NCI-H187 (cell line): ENCODE measurements at places on chromosomes 7 and 10.

DNA sequence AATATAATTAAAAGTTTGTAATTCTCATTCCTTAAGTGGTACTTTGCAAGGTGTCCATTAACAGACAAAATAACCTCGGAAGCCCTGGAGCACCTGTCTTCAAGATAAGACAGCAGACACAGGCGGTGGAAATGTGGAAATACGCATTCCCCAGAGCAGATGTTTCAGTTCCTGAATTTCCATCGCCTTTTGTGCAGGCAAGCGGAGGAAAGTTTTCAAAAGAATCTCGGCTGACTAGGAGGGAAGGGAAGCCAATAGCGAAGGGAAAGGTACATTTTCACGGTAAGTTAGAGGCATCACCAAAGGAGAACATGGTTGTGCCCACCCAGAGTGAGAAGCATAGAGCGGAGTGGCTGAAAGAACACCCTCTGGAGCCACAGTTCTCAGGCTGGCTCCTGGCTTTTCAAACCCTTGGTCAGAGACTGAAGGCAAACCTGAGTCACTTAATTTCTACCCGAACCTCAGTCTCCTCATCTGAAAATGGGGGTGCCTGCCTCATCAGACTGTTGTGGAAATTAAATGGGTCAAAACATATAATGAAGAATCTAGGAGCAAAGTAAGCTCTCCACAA, 13.6 kb downstream of the CPA1 start:
- DNase-seq: peak; percentile 91

DNA sequence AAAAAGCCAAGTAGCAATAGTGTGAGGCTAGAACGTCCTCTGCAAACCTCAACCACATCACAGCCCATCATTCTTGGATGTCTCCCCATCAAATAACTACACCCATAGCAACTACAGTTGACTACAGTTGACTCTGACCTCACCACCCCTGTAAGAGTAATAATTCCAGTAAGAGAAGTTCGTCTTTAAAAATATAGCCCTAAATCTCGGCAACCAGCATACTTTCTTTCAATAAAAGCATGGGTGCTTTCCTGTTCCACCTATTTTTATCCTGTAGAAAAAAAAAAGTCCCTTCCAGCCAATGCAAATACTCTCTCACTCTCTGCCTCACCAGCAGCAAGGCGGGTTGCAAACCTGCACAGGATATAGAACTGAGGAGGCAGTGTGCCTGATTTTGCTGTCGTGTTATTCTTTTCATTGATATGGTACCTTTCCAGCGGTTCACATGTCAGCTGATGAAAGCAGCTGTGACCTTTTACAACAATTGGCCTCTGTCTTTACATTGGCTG, 187.5 kb upstream of the NFE2L3 start:
- no peak for DNase-seq

DNA sequence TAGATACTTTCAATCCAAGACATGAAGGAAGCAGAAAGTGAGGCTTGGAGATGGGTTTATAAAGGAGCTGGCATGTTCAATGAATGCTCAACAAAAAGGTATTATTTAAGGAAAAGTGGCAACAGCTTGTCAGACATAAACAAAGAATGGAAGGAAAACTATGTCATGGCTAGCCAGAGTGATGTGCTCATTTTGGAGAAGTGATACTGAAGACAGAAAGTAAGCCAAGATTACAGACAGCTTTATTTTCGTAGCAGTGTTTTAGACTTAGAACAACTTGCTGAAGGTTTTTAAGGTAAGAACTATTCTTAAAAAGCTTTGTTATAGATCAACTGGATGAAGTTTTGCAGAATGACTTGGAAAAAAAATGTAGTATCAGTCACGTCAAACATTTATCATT, 160.5 kb upstream of the FERD3L start:
- no peak for DNase-seq

DNA sequence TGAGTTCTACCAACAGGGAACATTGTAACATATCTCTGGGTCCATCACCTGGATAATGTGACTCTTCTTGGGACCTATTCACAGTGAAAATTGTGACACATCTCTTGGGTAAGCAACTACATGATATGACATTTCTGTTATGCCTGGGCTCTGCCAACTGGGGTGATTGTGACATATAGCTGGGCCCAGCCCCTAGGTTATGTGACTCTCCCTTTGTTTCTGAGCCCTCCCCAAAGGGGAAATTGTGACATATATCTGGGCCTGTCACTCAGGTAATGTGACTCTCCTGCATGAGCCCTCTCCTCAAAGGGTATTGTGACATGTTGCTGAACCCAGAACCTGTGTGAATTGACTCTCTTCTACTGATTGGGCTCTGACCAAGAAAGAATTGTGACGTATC, 22.4 kb upstream of the ZNF107 start:
- DNase-seq: no peak

DNA sequence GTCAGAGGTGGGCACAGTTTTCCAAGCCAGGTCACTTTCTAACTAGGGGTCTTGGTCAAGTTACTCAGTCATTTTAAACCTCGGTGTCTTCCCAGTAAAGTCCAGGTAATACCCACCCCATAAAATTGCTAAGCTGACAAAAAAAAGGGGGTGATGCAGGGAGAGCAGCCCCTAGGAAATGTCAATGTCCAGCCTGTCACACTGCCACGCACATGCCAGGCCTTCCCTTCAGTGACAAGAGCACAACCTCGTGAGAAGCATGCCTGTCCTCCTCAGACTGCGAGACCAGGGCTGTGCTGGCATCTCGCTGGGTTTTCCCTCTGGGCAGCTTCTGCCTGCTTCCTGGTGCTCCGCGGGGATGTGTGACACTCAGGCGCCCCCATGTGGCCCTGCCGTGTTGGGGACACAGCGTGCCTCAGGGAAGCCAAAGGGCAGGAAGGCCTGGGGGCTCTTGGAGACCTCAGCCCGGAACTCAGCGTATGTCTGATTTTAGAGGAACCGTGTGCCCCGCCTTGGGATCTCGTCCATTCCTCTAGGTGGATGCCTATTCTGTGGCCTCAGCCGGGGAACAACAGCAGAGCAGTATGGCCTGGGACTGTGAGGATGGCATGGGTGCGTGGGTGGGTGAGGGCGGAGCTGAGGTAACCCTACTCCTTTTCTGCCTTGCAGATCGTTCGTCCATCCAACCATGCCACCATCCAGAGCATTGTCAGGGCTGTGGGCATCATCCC, 10.2 kb upstream of the GDF2 start:
- no peak for DNase-seq

- no peak for DNase-seq
Observed at GRCh38 chr10:113443141-113443925, 109.5 kb upstream of the HABP2 start.

DNA sequence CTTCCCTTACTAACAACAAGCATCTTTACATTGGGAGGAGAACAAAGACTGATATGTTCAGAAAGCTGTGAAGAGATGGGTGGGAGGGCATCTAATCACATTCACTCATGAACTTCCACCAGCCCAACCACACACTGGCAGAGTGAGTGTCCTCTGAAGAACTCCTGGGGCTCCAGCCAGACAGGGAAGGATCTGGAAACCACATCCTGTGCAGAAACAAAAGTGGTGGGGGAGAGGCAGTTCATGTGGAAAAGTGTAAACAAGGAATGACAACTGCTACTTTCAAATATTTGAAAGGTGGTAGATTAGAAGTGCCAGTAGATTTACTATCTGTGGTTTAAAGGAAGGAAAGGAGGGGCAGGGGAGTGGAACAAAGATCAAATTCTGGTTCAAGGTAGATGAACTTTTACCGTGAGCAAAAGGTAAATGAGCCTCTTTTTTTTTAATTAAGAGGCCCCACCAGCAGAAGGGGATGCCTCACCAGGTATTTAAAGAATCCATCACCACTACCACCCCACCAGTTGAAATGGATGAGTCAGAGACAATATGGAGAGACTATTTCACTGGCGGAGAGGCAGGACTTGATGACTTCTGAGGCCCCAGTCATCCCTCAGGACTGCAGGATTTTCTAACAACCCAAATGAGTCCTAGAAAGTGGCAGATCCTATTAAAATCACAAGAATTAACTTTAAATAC, 34.5 kb downstream of the GOT1 start:
- no peak for DNase-seq

- DNase-seq: no peak
Observed at GRCh38 chr10:71453186-71453585, 56.5 kb downstream of the CDH23 start.

- no peak for DNase-seq
Observed at GRCh38 chr7:23074443-23075261, 30.9 kb upstream of the KLHL7 start.

DNA sequence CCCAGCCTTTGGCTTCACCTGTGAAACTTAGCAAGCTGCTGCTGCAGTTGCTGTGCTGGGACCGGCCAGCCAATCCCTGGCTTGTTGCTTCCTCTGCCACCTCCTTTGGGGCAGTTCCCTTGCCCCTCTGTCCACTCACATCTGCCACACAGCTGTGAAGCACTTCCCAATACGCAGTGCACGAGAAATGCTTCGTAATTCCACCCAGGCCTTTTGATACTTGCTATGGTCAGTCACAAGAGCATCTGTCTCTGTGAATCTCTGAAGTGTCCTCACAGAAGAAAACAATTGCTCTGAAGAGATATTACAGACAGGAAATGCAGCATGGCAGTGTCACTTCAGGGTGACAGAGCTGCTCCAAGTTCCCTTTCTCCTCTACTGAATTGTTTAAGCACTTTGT, 208.5 kb downstream of the PTEN start:
- DNase-seq: no peak

DNA sequence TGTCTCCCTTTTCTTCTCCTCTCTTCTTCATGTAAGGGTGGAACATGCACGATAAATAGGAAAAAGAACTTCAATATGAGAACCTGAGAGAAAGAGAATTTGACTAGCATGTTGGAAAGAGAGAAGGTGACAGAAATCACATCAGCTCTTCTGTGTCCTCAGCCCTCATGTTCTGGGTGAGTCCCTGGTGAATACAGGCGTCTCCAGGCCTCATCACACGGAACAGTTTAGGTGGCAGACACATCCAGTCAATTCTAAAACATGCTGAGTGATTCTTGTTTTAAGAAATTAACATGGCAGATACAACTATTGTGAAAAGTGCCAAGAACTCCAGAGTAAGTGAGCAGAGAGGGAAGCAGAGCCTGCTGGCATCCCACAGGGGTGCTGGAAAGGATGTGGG, 96.1 kb downstream of the FAM107B start:
- DNase-seq: no peak

DNA sequence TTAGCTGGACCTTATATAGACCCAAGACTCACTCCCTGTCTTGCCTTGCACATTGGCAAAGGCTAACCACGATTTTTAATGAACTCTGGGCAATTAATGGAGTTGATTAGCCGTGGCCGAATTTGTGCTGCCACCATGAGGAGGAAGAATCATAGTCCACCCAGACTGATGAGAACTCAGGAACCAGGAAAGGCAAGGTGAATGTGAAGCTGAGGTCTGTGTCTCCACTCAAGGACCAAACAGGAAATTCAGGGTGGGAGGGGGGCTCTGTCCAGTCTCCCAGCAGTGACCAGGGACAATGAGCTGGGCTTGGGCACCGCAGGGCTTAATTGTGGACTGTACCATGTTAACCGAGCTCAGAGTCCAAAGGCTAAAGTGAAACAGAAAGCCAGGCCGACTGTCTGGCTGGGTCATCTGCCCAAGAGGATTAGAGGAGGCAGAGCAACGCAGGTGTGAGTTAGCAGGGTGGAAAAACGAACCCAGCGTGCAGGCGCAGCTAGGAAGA, 127.0 kb upstream of the JCAD start:
- DNase-seq: no peak

- no peak for DNase-seq
Observed at GRCh38 chr10:21650353-21650752, 116.3 kb downstream of the MLLT10 start.

GRCh38 chr10:11213137-11213536, 195.5 kb downstream of the CELF2 start:
- no peak for DNase-seq

- DNase-seq: peak; percentile 33
Observed at GRCh38 chr7:131072505-131073091, 255.1 kb upstream of the MKLN1 start.

DNA sequence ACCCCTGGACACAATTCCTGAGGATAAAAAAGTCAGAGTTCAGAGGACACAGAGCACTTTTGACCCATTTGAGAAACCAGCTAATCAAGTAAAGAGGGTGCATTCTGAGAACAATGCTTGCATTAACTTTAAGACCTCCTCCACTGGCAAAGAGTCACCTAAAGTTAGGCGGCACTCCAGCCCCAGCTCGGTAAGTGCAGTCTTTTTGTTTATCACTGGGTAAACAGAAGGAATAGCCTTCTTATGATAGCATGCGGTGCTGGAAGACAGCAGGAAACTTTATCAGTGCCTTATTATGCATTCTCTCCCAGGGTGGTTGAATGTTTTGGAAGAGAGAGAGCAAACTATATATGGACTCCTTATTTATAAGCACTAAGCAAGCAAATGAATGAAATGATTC, 130.5 kb downstream of the CDK14 start:
- DNase-seq: no peak

- no peak for DNase-seq
Observed at GRCh38 chr7:32677593-32677992, 182.3 kb downstream of the AVL9 start.

GRCh38 chr10:7889947-7890542, 71.7 kb downstream of the TAF3 start:
- no peak for DNase-seq
